ENCODE measurements at places on chromosomes 3 and 15.
A peak's percentile ranks its signal among the peaks of the same experiment; 100 is the strongest.

GRCh38 chr15:59140422-59141226 is 35.7 kb downstream of the CCNB2 start:
- DNase-seq = no peak

- DNase-seq = no peak
Observed at GRCh38 chr3:86451749-86452148, 539.2 kb downstream of the VGLL3 start.

- peak; percentile 9 for DNase-seq
Observed at GRCh38 chr15:62138124-62138523, 27.0 kb downstream of the C2CD4B start.

DNA sequence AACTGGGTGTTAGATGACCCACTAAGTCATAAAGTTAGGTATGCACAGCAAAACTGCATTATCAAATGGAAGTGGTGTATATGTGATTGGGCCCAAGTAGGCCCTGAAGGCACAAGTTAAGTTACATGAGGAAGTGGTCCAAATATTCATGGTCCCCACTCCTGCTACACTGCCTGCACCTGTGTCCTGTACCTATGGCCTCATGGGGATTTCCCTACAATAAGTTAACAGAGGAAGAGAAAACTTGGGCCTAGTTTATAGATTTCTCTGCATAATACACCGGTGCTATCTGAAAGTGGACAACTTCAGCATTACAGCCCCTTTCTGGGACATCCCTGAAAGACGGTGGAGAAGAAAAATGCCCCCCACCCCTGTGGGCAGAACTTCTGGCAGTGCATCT is 41.5 kb downstream of the STRIT1 start:
- no peak for DNase-seq

DNA sequence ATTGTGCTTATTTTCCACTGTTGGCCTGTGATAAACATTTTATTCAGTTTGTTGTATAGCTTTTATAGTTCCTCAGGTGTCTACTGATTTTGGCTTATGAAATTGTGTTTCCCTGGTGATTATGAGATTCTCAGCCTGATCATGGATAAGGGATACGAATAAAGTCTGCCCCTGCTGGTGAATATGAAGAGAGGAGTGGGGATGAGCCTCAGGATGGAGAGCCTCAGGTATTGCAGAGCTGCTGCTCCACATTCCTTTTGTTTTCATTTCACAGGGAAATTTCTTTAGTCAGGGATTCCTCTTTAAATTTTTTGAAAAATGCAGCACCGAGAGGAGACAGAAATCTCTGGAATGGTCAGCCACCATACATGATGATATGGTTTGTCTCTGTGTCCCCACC is 14.7 kb upstream of the RAB6B start:
- no peak for DNase-seq

DNA sequence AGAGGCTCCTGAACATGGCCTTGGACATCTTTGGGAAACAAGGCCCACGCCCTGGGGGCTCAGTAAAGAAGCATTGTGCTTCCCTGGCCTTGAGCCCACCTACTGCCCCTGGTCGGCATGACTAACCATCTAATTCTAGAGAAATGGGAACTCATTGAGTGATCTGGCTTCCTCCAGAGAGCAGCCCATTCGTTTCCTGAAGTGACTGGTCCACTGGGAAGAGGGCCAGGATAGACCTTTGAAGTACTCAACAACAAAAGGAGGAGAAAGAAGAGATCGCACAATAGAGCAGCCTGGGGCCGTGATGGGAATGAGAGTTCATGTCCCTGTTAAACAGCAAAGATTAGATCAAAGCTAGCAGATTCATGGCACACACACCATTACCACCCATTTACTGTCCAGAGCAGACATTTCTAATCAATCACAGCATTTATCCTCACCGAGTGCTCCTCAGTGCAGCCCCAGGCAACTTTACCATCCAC is 514.4 kb upstream of the PROK2 start:
- no peak for DNase-seq

DNA sequence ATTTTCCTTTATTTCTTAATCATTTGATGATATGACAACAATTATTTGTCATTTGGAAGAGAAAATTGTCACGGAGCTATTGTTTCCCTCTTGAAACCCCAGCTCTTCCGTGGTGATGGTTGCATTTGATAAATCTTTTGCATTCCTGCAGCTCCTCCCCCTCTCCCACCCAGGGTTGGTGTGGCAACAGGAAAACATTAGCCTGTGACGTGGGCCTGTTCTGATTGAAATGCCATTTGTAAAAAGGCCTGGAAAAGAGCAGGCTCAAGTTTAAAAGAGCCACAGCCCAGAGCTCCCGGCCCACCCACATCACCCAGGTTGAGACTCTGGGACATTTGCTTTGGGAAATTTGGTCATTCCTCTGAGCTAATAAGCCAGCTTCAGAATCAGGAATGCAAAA is 282.5 kb downstream of the RPLP1 start:
- DNase-seq = no peak

DNA sequence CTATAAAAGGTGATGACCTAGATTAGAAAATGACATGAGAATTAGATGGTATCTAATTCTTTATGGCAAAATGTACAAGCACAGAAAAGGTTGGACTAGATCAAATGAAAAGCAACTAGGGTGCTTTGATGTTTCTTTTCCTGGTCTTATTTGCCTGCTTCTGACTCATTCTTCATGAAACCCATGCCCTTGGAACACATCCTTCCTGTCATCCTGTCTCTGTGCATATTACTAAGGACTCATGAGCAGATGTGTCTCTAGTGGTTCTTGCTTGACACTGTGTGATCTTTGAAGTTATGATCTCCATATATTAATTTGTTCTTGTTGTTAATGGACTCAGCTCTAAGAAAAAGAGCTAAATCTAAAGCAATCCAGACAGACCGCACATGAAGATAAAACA is 314.0 kb downstream of the ERC2 start:
- no peak for DNase-seq

DNA sequence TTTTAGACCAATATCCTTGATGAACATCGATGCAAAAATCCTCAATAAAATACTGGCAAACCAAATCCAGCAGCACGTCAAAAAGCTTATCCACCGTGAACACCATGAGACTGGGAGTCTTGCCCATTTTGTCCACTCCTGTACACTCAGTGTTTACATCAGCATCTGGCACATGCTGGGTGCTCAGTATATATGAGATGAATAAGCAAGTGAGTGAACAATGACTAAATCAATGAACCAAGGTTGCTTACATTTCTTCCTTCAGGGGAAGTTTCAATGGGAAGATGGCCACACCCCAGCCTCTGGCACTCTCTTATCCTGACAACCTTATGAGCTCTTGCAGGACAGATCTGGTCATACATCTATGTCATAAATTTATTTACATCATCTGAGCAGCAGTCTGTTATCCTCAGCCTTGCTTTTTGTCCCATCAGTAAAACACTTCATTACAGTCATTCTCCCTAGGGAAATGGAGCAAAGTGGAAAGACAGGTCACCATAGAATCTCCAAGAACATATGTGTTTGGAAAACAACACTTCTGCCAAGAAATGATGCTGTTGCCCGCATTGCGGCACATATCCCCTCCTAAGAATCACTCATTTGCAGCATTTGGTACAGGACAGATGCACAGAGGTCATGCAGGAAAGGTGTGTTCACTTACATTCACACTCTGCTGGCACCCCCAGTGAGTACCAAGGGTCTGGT is 171.8 kb upstream of the EIF1B start:
- DNase-seq = no peak

- DNase-seq = no peak
Observed at GRCh38 chr3:120471643-120472042, 20.9 kb upstream of the FSTL1 start.

- DNase-seq = no peak
Observed at GRCh38 chr15:43238671-43239131, 17.9 kb upstream of the EPB42 start.

GRCh38 chr3:149765762-149766334 is 13.6 kb upstream of the COMMD2 start:
- DNase-seq = peak; percentile 18

DNA sequence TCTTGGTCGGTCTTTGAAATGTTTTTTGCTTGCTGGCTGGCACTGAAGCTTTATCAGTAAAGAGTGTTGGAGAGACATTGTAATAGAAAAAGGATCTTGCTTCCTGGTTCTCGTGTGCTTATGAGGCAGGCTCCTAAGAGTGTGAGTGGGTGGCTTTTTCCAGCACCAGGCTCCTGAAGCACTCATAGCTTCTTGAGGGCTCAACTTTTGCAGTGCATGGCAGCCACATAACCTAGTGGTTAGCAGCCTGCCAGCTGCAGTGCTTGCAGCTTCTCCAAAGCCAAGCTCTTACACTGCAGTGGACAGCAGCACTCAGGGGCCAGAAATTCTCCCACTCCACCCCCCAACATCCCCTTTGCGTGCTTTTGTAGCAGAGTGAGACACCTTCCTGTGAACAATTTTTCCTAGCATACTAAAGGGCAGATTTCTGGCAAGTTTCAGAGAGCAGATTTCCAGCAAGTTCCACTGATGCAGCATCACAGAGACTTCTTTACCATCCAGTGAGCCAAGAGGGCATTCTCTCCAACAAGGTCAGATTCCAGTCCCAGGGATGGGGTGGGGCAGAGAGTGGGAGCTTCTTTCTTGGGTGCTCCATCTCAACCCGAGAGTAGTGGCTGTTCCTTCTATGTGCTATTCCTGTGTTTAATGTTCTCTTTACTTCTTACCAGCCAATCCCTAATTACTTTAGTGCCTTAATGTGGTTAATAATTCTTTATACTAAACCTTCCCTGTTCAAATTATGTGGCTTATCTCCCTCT is 15.8 kb upstream of the ARHGEF26 start:
- DNase-seq = no peak

- no peak for DNase-seq
Observed at GRCh38 chr3:100317912-100318311, 16.6 kb upstream of the NIT2 start.

DNA sequence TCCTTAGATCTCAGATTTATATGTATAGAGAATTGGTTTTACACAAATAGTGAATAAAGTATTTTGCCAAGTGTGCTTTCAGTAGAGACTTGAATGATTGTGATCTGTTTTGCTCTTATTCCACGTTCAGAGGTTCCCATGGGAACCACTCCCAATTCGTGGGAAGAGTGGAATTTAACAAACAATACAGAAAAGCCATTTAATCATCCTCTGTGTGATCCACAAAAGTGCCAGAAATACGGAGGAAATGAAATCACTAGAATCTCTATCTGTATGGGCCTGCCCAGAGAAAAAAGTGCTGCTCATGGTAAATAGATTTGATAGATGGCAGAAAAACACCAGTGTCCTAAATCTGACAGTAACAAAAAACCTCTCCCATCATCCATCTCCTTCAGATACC is 56.0 kb downstream of the CNTN4 start:
- DNase-seq = no peak

DNA sequence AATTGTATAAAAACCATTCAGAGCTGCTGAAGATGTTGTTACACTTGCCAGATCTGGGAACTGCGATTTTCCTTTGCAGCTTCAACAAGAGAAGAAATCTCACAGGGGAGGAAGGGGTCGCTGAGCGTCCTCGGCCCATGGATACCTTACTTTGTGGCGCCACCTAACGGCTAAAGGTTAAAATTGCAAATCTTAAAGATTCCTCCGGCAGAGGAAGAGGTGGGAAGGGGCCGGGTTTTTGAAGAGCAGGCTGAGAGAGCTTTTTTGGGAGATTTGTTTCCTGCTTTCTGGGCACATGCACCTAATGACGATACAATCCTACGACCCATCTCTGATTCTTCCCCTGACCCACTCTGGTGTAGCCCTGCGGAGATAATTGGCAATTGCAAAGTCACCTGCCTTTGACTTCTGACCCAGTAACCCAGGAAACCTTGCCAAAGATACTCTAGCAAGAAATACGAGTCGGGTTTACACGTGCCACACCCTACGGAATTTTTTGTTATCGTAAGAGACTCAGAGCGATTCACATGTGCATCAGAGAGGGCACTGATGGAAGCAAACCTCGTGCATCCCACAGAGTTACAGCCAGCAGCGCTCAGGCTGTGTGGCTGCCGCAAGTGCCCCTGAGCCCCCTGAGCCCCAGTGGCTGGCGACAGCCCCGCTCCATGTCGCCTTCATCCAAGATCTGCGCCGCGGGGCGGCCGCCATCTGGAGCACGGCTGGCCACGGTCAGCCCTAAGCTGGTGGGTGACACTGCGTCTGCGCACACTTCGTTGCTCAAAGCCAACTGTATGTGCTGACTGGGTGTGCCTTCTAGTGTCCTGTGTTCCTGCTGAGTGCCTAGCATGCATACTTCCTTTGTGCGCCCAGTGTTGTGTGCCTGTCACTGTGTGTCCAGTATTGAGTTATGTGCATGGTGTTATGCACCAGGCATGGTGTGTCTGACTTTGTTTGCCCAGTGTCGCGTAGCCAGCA is 55.2 kb upstream of the CHRNA7 start:
- no peak for DNase-seq

DNA sequence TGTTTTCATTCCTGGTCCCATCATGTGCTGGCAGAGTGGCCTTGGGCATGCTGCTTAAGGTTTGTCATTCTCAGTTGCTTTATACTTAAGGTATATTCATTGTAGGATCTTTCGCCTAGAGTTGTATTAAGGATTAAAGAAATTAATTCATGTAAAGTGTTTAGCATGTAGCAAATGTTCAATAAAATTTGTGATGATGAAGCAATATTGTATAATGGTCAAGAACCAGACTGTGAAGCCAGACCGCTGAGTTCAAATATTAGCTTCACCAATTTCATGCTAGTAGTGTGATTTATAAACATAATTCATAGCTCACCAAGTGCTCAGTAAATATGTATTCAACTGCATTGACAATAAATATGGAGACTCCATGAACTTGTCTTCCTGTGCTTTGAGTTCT is 178.5 kb downstream of the BBX start:
- no peak for DNase-seq

DNA sequence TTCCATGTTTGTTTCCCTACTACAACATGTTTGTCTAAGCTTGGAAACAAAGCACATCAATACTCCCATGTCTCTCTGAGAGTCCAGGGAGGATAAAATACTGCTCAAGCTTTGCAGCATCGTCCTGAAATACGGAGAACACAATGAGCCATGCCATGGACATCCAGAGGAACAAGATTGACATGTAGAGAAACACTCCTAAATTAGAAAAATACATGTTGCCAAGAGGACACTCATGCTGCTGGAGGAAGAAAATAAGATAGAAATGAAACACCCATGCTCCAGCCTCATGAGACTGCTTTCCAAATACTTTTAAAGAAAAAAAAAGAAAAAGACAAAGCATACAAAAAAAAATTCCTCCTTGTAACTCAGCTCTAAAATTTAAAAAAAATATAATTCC is 387.0 kb downstream of the ERC2 start:
- no peak for DNase-seq

- no peak for DNase-seq
Observed at GRCh38 chr3:67657192-67657591, 2.8 kb upstream of the SUCLG2 start.

- no peak for DNase-seq
Observed at GRCh38 chr3:161927131-161927530, 430.5 kb downstream of the OTOL1 start.

- no peak for DNase-seq
Observed at GRCh38 chr3:40086890-40087883, 222.3 kb upstream of the EIF1B start.

DNA sequence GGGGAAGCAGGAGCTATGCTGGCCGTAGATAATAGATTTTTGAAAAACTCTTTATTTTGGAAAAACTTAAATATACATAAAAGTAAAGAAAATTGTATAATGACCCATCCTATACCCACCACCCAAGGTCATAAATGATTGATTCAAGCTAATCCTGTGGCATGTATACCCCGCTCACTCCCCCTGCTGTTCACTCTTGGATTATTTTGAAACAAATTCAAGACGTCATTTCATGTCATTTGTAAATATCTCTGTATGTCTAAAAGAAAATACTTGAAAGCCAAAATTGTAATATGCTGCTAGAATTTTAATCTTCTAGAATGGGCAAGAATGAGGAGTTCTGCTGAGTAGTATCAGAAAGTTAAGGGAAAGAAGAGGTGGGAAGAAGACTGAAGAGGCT is 241.7 kb downstream of the FEZF2 start:
- no peak for DNase-seq
